ENCODE measurements at places on chromosomes 3 and 15.
A peak's percentile ranks its signal among the peaks of the same experiment; 100 is the strongest.

DNA sequence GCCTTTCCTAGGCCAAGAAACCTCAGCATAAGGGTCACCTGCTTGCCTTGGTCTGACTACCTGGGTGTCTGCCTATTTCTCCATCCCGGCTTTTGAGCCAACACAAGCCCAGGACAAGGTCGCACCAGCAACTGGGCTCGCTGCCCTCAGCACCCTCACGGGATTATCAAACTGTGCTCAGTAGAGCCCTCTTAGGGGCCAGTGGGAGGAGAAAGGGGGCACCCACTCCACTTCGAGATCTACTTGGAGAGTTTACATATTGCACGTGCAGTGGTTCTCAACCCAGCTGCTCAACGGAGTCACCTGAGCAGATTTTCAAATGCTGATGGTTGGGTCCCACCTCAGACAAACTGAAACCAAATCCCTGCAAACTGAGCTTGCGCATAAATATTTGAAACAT lies 31.1 kb downstream of the TSPAN3 start:
- no peak for DNase-seq

GRCh38 chr3:69199942-69200341 lies 77.5 kb upstream of the LMOD3 start:
- no peak for DNase-seq

DNA sequence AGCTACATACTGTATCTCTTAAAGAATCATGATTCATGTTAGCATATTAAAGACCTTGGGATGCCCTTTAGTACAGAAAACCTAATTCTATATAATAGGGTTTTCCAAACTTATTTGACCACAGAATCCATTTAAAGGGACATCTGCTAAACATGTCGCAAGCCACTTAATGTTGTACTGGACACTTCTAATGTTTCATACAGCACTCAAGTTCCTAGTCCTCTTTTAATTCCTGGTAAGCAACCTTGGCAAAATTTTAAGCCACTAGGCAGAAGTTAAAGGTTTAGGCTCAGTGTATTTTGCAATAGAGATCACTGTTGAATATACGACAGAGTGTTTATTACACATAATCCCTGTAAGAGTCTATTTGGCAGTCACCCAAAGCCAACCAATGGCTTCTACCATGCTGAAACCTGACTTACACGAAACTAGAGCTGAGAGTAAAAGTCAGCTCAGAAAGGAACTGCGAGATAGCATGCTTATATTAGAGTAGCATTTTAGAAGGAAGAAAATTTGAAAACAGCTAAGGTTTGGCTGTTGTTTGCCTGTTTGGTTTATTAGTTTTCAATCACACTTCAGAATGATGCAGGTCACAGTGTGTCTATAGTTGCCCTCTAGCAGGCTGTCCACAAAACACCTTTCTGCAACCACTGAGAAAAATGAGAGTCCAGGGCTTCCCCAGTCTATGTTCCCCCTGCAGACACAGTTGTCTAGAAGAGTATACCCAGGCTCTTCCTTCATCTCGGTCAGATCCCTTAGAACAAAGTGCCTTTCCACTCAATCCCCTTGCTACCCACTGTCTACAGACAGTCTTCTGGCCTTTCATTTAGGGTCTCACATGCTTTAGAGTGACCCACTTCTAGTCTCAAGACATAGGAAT lies 104.4 kb downstream of the FMN1 start:
- no peak for DNase-seq

GRCh38 chr15:98548139-98548971 lies 100.0 kb upstream of the IGF1R start:
- peak; percentile 92 for DNase-seq

- DNase-seq, result no peak
These were observed 34.9 kb downstream of the AMOTL2 start for GRCh38 chr3:134339331-134339730.

DNA sequence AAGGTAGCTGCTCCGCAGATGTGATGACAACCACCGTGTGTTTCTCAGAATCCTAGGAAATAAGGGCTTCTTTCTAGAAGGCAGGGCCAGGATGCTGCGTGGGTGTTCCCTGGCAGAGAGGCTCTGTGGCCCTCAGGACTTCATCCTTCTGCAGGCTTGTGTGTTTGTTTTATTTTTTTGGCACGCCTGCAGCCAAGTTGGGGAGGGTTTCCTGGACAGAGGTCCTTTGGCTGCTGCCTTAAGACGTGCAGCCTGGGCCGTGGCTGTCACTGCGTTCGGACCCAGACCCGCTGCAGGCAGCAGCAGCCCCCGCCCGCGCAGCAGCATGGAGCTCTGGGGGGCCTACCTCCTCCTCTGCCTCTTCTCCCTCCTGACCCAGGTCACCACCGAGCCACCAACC lies at the start of gene CLEC3B:
Gene CLEC3B (plus strand): TSS at position 266 of the 400 bp plus-strand sequence. CDS start 60 bp downstream, at position 326.
- no peak for DNase-seq

DNA sequence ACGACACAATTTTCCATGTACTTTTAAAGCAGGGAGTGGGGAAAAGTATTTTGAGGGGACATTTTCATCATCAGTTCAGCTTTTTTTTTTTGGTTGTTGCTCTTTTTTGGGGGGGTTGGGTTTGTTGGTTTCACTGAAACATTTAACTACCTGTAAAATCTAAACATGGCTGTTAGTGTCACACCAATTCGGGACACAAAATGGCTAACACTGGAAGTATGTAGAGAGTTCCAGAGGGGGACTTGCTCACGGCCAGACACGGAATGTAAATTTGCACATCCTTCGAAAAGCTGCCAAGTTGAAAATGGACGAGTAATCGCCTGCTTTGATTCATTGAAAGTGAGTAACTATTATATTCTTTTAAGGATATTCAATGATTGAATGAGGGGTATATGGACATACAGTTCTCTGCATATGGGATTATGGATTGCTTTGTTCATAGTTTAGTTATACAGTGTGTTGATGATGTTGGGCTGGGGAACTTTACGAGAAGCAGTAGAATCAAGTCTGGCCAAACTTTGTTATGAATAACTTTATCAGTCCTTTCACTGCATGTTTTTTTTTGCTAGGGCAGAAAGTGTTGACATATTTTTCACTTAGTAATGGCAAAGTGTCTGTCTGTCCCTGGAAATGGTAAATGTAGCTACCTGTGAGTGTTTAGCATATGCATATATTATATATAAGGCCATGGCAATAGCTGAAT lies 31.5 kb downstream of the MBNL1 start:
- DNase-seq, result no peak

DNA sequence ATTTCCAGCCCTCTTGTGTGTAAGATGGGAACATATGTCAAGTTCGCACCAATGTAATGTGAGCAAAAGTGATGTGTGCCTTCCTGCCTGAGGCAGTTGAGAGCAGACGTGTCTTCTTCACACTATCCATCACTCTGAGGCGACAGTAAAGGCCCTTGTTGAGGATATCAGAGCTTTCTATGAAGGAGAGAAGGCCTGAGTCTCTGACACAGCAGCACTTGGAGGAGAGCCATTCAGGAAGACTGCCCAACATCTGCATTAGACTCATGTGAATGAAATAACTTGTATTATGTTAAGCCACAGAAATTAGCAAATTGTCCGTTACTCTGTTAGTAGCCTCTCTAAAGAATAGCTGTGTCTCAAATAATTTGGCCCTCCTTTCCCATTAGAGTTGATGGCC lies 108.8 kb upstream of the CCDC54 start:
- peak; percentile 59 for DNase-seq

GRCh38 chr15:57561041-57561711 lies 30.5 kb upstream of the MYZAP start:
- peak; percentile 36 for DNase-seq

GRCh38 chr15:29904757-29905417 lies 82.6 kb upstream of the TJP1 start:
- DNase-seq, result no peak

GRCh38 chr15:32717426-32718226 lies at the start of gene GREM1:
Gene GREM1 (plus strand): TSS chr15:32718004. CDS start chr15:32730691, 12,687 bp downstream.
- no peak for DNase-seq

- no peak for DNase-seq
These were observed 187.3 kb downstream of the SUCNR1 start for GRCh38 chr3:152060701-152061100.

DNA sequence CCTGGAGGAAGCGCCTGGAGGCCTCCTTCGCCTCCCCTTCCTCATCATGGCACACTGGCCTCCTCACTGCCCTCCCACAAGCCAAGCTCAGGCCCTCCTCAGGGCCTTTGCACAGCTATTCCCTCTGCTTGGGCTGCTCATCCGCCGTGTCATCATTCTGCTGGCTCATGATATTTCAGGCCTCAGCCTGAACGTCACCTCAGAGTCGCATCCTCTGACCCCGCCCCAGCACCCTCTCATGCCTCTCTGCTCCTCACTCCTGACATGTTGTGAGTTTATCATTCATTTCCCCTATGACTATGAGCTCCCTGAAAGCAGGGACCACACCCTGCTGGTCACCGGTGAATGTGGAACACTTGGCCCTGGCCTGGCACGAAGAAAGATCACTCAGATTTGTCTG lies 20.7 kb upstream of the POC1A start:
- no peak for DNase-seq

- DNase-seq, result no peak
These were observed 501.7 kb upstream of the ARPP21 start for GRCh38 chr3:35137612-35138011.

DNA sequence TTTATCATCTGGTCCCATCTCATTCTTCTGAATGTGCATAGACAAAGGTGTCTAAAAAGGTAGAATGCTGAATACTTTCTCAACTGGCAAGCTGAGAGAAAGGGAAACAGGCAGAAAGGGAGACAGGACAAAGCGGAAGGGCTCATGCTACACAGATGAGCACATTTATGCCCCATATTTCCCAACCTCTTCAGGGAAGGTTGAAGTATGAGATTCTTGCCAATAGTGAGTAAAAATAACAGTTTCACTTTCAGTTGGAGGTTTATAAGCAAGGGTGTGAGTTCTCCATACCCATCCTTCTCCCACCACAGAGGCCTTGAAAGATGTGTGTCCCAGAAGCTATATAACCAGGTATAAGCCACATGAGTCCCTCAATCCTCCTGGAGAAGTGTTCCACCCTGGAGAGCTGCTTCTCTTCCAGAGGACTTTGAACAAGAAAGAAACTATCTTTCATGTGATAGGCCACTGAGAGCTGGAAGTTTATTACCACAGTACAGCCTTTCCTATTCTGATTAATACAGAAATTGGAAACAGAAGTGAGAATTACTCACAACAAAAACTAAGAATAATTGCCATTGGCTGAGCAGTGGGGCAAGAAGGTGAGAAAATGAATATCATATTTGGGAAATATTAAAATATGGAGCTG lies 709.4 kb upstream of the NR2F2 start:
- no peak for DNase-seq

- DNase-seq, result peak; percentile 23
These were observed 18.5 kb upstream of the C3orf62 start for GRCh38 chr3:49295489-49296058.

GRCh38 chr3:73542136-73542535 lies 82.6 kb downstream of the PDZRN3 start:
- DNase-seq, result no peak

DNA sequence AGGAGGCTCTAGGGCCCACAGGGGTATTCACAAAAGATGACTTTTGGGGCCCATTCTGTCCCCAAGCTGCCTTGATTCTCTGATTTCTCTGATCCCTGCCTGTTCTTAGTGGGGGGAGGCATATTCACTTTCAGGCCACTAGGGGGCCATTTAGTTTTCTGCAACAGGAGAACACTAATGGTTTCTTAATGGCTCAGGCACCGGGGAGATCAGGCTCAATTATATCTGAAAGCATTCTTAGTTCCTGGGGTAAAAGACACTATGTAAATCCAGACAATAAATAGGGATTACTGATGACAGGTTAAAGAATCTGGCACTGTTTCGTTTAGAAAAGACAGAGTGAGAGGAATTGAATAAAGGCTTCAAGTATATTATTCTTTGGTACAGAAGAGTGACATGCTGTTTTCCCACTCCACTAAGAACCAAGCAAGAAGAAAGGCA lies 2.5 kb upstream of the INAFM2 start:
- DNase-seq, result no peak

GRCh38 chr3:33419948-33420347 lies 20.3 kb downstream of the UBP1 start:
- no peak for DNase-seq

GRCh38 chr3:46239952-46240351 lies 2.3 kb upstream of the CCR3 start:
- DNase-seq, result no peak

GRCh38 chr3:8324747-8325146 lies 176.9 kb upstream of the LMCD1 start:
- DNase-seq, result peak; percentile 29

GRCh38 chr3:66377800-66378199 lies 123.0 kb downstream of the LRIG1 start:
- DNase-seq, result no peak

DNA sequence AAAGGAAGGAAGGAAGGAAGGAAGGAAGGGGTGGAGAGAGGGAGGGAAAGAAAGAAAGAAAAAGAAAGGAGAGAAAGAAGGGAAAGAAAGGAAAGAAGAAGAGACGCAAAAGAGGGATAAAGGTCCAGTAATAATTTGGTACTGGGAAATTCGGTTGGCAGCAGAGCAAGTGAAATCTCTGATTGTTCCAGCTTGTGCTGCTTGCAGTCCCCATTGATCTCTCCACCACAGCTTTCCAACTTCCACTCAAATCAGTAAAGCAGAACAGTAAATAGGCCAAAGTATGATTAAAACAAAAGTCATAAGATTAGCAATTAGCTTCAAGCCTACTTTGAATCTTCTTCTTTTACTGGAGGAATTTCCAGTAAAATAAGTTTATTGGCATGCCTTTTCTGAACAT lies 357.2 kb downstream of the ROBO1 start:
- DNase-seq, result no peak

GRCh38 chr3:25460751-25461150 lies 32.7 kb downstream of the RARB start:
- no peak for DNase-seq

Measured in foreskin melanocyte (primary cell).